Forelimb muscle (tissue), 1 donor: ENCODE measurements at places on chromosomes 13 and 19. TPM values are rescaled to one million over a fixed set of nuclear protein-coding genes. Genes with fewer than 3 reads are reported as not detected.

- no peak for DNase-seq
Observed at GRCh38 chr19:33394723-33395560, 21.4 kb downstream of the CEBPG start.

The ZNF582 gene
- polyA plus RNA-seq: 6.9 TPM

The PABPC3 gene
- 0.25 TPM for polyA plus RNA-seq

DNA sequence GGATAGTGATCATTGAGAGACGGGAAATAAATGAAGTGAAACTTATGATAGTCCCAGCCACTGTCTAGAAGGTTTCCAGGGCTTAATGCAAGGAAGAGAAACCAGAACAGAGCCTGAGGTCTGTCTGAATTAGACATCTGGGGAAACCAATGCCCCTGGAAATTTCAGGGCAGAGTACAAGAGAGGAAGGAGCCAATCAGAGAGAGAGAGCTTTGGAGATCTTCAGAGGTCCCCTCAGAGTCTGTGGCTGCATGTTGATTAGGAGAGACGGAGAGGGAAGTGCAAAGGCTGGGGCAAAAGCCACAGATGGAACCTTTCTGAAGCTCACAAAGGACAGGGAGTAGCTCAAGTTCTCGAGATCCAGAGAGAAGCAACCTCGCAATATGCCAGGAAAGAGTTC is 378.0 kb downstream of the DNAJC15 start:
- no peak for DNase-seq

GRCh38 chr19:35048911-35049411 is 7.4 kb downstream of the HPN start:
- DNase-seq: no peak

DNA sequence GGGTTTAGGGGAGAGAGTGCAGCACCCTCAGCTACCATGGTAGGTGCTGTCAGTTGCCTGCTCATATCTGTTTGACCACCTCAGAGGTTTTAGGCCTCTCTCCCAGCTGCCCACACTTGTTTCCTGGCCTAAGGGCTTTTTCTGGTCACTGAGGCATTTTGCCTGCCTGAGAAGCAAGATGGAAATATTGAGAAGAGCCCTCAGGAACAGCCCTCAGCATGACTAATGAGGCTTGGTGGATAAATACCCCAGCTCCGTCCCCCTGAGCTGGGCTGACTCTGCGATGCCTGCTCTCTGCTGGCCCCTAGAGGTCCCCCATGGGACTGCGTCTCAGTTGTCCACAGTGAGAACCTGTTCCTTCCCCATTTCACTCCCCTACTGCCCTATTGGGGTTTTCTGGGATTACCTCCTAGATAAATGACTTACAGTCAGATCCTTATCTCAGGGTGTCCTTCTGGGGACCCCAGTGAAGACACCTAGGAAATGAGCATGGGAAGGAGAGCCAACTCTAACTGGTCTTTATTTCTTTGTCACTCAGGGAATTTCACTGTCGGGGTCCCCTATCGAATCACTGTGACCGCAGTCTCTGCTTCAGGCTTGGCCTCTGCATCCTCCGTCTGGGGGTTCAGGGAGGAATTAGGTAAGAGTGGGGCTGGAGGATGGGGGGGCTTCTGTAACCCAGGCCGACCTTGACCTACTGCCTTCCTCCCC is 13.3 kb downstream of the PALM3 start:
- no peak for DNase-seq
